ENCODE measurements at places on chromosomes 12 and 14.
A peak's percentile ranks its signal among the peaks of the same experiment; 100 is the strongest.

GRCh38 chr14:93102141-93102540, 13.6 kb downstream of the ITPK1 start:
- DNase-seq: no peak

DNA sequence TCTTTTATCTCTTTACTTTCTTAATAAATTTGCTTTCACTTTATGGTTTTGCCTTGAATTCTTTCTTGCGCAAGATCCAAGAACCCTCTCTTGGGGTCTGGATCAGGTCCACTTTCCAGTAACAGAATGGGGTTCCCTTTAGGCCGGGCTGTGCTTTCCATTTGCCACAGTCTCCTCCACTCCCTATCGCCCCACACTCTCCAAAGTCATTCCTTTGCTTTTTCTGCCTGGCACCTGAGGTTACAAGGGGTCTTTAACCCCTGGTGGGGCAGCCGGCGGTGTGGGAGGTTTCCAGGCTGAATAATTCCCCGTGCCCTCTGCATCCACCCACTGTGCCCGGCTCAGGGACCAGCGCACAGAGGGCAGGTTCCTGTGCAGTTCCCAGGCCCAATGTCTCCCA, 42.9 kb upstream of the LHX5 start:
- DNase-seq: no peak

DNA sequence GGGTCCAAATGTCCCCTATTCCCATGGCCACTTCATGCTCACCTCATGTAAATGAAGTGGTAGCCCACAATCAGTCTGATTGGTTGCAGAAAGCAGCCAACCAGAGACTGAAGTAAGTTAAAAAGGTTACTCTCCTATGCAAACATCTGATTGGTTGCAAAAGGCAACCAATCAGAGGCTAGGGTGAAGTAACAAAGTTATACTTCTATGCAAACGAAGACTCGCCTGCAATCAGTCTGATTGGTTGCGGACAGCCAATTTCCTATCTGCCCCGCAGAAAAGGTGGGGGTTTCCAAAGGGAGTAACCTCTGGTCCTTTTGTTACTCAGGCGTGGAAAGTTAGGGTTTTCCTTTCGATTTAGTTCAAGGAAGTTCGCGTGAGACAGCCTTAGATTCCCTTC, 208.1 kb upstream of the NEDD1 start:
- DNase-seq: no peak

GRCh38 chr12:18861287-18861858, 123.5 kb downstream of the CAPZA3 start:
- DNase-seq: no peak

DNA sequence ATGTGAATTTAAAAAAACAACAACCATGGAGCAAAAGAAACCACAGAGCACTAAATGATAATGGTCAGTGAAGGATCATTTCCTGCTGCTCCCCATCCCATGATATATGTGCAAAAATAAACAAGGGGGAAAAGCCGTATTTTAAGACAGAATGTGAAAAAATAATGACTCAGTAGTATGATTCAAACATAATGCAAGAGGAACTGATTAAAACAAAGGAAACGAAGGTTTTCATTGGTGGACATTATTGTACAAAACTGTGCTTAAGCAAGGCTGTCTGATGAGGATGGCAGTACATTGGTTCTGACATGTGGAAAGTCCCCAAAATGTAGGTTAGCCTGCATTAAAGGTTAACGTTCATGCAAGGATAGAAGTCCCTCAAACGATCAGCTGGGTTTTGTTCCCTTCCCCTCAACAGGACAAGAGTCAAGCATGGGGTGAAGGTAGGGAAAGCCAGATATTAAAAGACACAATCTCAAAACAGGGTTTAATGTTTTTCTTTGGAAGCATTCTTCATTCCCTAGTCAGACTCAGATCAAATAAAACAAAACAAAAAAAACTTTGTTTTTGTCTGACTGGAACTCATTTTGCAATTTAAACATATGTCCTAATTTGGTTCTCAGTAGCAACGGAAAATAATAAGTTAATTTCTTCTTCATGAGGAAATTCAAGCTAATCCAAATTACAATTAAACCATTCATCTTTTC, 26.3 kb upstream of the PTGDR start:
- no peak for DNase-seq

DNA sequence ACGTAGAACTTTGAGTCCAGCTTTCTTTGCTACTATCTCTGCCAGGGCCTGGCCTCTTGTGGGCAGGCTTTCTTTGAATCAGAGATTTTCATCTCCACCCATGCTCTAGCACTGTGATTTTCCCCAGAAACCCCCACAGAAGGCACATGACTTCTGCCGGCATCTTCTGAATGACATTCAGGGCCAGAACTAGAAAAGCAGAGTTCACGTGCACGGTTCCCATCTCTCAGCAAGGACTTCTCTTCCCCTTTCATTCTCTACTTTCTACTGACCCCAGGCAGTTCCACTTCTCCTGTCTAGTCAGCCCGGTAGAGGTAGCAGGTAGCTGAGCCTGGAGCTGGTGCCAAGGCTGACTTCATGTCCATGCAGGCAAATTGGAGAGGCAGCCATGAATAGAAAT, 26.9 kb downstream of the BATF start:
- DNase-seq: no peak

- DNase-seq: no peak
Observed at GRCh38 chr12:45704968-45705367, 24.5 kb upstream of the ARID2 start.

GRCh38 chr14:53885136-53885640, 71.4 kb downstream of the BMP4 start:
- DNase-seq: no peak

- DNase-seq: no peak
Observed at GRCh38 chr12:80769553-80770140, 52.9 kb downstream of the MYF5 start.

GRCh38 chr14:91321131-91321530, 76.6 kb upstream of the GPR68 start:
- DNase-seq: no peak

DNA sequence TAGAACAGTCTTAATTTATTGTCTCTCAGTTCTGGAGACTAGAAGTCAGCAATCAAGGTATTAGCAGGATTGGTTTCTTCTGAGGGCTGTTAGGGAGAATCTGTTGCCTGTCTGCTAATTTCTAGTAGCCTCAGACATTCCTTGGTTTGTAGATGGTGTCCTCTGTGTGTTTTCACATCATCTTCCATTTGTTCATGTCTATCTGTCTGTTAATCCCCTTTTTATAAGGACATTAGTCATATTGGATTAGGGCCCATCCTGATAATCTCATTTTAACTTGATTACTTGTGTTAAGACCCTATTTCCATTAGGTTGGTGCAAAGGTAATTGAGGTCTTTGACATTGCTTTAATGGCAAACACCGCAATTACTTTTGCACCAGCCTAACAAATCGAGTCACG, 34.3 kb downstream of the TBC1D15 start:
- DNase-seq: no peak

- no peak for DNase-seq
Observed at GRCh38 chr12:19245106-19245505, 115.6 kb downstream of the PLEKHA5 start.

GRCh38 chr14:62162998-62163589, 400.9 kb downstream of the SNAPC1 start:
- DNase-seq: peak; percentile 18

GRCh38 chr12:122855928-122856831, 20.9 kb downstream of the HIP1R start:
- DNase-seq: no peak

DNA sequence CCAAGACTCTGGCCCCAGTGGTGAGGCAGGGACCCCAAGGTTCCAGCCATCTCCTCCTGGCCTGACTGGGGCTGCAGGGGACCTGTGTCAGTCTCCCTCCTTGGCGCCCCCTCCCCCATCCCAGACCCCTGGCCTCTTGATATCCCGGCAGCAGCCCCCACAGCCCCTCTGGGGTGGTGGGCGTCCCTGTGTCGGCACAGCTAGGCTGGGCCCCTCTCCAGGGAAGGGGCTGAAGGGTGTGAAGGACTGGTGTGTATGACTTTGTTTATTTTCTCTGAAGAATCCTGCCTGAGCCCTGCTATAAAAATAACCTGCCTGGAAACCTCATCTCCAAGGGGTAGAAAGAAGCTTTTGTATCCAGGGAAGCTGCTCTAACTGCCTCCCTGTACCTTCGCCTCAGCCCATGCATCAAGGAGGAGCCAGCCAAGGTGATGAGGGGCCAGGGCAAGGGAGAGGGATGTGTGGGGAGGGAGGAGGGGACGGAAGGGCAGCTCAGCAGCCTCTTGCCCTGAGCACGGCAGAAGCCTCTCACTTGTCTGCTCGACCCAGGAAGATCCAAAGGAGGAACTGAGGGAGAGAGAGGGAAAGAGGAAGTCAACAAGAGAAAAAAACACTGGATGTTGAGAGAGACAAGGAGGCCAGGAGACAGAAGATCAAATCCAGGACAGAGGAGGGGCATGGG, 25.4 kb upstream of the COL2A1 start:
- no peak for DNase-seq

DNA sequence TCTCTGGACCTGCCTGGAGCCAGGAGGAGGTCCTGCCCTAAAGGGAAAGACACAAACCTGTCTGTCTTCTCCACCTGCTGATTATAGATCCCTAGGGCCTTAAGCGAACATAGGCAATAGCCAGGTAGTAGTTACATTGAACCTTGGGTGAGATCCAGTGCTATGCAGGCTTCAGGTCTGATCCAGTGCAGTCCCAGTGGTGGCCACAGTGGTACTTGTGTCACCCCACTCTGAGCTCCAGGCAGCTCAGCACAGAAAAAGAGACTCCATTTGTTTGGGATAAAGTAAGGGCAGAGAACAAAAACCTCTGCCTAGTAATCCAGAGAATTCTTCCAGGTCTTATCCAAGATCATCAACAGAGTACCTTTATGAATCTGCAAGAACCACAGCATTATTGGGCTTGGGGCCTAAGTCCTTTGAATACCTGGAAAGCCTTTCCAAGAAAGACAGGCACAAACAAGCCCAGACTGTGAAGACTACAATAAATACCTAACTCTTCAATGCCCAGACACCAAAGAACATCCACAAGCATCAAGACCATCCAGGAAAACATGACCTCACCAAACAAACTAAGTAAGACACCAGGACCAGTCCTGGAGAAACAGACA, 60.4 kb upstream of the KTN1 start:
- no peak for DNase-seq

DNA sequence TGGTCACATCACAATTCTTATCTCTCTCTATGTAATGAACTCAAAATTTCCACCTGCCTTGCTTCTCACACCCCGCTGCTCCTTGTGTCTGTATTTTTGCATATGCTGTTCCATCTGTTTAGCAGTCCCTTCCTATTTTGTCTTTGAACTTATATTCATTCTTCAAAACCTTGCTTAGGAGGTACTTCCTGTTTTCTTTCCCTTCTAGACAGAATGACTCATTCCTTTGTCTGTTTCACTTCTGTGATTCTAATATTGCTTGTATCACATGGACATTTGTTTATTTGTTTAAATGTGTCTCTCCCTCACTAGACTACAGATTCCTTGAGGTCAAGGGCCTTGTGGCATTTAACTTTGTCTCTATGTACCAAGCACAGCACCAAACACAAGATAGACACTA, 424.2 kb downstream of the ETNK1 start:
- DNase-seq: no peak

DNA sequence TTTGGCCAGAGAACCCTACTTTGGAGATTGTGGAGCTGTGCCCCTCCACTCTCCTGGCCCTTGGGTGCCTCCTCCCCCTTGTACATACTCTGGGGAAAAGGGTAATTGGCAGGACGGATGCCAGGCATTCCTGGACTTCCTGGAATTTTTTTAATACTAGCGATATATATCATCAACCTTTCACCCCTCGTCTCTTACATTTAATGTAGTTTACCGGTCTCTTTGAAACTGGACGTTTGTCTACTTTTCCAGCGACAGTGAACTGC, 767 bp upstream of the CRY1 start:
- DNase-seq: no peak

DNA sequence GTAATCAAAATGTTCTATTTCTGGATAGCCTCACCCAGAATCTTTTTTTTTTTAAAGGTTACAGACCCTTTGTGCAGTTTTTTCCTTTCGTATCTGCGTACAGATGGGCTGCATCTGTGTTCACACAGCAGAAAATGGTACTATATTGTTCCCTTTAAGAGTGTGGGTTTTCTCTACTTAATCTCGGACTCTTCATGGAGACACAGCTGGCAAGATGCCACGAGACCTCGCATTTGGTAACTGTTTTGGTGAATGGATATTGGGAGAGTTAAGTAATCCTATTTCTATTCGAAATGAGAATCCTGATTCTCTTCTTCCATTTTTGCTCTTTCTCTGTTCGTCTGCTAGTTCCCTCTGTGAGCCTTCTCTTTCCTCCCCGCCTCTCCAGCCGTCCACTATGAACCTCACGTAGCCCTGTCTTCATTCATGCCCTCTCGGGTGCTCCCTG, 85.7 kb downstream of the SAMD4A start:
- DNase-seq: no peak
